ENCODE measurements at places on chromosomes 5 and 9.

DNA sequence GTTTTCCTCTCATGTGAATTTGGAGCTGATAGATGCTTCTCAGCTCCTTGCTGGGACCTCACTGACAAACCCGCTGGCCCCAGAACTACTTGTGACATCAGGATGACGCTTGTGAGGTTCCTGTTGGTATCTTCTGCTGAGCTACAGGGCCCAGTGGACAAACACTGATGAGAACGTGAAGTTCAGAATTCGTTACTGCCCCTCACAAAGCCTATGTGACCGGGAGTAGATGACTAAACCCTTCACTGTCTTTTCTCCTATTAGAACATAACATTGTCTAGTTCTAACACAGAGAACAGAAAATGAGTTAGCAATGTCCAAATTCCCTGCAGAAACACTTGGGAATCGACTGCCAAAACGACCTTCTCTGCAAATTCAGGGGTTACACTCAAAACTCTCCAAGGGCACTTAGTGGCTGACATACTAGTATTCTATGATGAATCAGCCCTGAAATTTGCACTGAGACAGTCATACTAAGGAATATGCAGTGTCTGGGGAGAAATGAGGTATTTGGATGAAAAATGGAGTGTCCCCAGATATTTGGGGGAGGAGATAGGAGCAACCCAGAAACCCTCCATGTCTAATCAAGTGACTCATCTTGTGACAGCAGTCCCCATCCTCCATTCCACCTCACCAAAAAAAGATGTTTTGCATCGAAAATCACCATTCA is 143.2 kb upstream of the TRIM32 start:
- no peak for DNase-seq

- DNase-seq = peak; percentile 9
Measured at GRCh38 chr9:114002271-114002985, 75.7 kb downstream of the AMBP start.

DNA sequence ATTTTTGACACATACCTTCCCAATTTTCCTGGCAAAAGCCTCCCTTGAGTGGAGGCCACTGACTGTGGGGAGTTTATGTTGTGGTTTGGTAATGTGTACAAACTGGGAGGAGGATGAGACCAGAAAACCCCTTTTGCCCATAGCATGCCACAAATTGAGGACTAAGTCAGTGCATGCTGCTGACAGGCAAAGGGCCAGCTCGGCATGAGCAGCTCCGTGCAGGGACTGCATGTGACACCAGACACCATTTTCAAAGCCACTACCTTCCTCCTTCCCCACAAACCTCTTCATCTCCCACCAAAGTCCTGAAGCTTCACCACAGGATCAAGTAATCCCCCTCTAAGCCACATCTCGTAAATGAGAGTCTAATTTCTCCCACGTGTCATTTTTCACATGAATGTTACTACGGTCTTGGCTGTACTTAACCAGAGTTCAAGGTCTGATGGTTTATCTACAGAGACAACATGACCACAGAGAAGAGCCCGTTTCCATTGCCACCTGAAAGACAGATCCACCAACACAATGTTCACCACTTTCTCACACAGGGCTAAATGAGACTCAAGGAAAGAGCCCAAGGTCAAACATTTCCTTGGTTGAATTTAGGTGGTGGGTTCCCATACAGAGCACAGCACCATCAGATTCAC is 106.5 kb downstream of the NFIB start:
- no peak for DNase-seq

DNA sequence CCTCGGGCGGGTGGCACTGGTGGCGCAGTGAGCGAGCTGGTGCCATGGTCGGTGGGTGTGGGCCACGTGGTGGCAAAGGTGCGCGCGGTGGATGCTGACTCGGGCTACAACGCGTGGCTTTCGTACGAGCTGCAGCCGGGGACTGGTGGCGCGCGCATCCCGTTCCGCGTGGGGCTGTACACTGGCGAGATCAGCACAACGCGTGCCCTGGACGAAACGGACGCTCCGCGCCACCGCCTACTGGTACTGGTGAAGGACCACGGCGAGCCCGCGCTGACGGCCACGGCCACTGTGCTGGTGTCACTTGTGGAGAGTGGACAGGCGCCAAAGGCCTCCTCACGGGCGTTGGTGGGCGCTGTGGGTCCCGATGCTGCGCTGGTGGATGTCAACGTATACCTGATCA is 2.0 kb downstream of the PCDHA4 start:
- no peak for DNase-seq

DNA sequence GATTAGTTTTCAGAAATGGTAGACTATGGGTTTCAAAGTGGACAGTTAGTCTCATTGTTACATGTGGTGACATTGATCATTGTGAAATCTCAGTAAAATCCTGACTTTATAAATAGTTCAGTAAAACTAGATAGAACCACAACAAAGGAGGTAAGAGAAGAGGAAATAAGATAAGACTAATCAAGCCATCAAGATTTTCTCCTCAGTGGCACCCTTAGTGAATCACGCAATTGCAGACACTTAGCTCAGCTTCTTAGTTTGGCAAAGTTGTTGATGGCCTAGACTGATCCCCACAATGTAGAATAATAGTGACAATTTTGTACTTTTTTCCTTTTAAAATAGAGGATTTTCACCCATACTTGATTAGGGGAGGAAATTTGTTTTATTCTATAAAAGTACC is 426.7 kb upstream of the ITGA1 start:
- DNase-seq = no peak
